ENCODE measurements at places on chromosomes 12 and 14.

DNA sequence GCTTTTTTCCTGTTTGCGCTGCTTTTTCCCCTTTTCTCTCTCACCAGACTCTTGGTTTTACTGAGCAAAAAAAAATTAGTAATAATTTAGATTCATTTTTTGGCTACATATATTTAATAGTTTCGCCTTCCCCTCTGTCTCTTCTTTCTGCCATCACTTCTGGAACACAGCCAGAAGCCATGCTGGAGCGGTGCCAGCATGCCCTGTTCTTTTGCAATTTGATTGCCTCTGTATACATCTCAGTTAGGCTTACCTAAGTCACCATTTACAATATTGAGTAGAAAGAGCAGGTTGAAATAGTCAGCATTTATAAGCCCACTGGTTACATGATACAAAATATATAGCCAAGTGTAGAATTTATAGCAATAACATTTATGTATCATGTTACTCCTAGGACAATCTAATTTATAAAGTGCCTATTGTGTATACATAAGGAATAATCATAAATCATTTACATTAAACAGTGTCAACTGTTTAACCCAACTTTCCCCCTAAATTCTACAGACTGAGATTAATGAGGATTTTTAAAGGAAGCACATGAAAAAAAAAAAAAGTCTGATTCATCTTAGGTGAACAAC lies 413.8 kb upstream of the SOX5 start:
- DNase-seq = no peak

DNA sequence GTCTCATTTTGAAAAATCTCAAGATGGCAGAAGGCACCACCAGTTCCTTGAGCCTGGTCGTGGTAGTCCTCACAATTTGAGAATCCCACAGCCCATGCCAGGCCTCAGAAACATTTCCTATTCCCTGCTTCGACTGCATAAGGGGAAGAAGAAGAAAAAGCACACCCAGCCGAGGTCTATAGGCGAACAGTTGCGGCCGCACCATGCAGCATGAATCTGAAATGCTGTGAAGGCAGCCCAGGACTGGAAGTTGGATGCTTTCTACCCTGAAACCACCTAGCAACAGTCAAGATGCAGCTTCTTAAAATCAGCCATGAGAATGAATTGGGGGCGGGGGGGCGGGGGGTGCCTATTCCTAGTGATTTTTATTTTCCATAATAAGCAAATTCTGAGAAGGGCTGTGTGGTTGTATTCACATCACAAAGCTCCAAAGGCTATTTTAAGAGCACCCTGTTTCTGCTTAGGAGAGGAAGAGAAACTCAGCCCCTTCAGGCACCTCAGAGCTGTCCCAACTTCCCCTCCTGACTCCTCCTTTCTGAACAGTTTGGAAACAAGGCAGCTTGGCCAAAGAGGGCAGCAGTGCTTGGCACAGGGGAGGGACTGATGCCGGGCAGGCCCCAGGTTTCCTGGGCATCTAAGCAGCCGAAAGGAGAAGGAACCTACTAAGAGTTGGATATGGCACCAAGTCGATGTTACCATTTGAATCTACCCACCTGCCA lies 172.5 kb upstream of the FOXN3 start:
- no peak for DNase-seq

- DNase-seq = no peak
These were observed 30.3 kb upstream of the TTC7B start for GRCh38 chr14:90846511-90846910.

DNA sequence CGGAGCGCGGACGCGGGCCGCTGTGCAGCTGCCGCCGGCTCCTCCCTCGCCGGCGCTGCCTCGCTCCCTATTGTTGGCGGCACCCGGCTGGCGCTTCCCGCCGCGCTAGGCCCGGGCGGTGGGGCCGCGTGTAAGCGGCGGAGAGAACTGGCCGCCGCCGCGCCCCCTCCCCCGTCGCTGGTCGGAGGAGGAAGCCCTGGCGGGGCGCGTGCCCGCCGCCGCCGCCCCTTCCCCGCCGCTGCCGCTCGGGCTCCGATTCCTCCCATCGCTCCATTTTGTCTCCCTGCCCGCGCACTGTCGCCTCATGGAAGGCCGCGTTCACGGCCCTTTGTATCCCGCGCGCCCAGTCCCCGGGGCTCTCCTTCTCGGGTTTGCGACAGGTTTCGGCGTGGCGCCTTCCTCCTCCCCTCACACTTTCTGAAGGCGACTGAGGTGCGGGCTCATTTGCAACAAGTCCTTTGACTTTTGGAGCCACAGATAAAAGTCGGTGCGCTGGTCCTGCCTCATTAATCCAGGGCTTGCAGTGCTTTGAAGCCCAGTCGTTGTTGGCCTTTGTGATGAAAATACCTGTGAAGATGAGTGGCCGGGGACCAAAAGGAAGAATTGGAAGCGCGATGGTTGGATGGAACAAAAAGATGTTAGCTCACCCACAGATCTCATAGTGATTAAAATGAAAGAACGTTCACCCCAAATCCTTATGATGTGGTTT lies 707 bp downstream of the CPSF6 start:
- no peak for DNase-seq

- no peak for DNase-seq
These were observed 11.5 kb downstream of the CBLN3 start for GRCh38 chr14:24417832-24418491.

DNA sequence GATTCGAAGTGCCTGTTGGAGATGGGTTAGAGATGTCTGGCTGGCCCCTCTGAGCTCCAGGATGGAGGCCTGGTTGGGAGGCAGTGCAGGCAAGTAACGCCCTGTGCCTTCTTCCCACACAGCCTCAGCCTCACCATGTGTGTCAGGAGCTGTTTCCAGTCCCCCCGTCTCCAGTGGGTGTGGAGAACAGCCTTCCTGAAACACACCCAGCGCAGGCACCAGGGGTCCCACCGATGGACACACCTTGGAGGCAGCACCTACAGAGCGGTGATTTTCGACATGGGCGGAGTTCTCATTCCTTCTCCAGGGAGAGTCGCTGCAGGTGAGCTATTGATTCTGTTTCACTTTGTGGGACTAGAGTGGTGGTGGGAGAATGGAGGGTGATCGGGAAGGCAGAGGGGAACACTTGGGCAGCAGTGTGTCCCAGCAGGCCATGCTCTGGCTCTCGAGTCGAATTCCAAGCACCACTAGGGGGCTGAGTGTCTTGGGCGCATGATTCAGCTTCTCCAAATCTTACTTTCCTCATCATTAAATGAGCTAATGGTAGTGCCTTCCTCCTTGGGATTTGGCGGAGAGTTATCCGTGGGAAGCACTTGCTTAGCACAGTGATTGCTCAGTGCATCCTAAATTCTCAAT lies 6.8 kb downstream of the ACAD10 start:
- peak; percentile 12 for DNase-seq

DNA sequence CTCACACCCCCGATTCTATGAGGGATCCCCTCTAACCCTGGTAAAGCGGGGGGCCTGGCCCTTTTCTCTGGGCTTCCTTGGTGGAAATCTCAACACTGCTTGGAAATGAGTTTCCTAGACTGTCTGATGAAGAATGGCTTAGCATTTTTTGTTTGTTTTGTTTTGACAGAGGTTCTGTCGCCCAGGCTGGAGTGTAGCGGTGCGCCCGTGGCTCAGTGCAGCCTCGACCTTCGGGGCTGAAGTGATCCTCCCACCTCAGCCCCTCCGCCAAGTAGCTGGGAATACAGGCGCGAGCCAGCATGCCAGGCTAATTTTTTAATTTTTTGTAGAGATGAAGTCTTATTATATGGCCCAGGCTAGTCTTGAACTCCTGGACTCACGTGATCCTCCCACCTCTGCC lies 30.3 kb downstream of the TC2N start:
- no peak for DNase-seq

- DNase-seq = no peak
These were observed 50.8 kb upstream of the PDE3A start for GRCh38 chr12:20317554-20317953.

DNA sequence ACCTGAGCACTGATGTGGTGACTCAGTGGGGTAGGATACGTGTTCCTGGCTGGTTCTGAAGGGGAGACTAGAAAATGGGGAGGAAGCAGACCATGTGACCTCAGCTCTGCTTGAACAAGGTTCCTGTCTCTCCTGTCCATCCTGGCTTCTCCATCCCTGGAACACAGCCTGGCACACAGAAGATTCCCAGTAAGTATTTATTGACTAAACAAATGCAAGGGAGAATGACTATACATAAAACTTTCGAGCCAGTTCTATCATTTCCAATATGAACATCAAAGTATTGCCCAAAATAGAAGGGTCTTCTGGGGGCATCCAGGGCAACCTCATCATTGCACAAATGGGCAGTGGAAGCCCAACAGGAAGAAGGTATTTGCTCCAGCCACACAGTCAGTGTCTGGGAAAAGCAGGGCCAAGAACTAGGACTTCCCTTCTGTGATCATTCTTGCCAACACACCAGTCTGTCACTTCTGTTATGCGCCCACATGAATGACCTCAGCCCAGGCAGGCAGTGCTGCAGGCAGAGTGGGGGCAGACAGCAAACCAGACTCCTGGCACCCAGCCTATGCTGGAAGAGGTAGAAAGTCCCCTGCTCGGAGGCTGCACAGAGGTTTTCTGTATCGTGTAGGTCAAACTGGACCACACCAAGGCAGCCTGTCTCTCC lies 5.6 kb upstream of the SERPINA9 start:
- DNase-seq = no peak

GRCh38 chr14:76307786-76308780 lies 67.9 kb upstream of the ESRRB start:
- no peak for DNase-seq

DNA sequence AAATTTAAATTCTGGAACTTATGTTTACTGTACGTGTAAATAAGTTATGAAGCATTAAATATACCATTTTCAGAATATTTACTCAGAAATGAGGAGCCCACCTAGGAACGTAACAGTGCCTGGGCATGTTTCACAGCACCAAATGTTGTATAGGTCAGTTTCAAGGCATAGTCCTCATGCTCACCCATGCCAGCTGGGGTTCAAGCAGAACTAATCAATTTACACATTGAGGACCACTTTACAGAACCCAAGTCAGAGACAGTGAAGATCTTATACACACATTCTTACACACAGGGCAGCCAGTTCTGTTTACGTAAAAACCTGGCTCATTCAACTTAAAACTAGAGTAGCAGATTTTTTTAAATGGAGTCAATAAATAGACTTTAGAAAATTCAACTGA lies 2.0 kb downstream of the KICS2 start:
- no peak for DNase-seq

DNA sequence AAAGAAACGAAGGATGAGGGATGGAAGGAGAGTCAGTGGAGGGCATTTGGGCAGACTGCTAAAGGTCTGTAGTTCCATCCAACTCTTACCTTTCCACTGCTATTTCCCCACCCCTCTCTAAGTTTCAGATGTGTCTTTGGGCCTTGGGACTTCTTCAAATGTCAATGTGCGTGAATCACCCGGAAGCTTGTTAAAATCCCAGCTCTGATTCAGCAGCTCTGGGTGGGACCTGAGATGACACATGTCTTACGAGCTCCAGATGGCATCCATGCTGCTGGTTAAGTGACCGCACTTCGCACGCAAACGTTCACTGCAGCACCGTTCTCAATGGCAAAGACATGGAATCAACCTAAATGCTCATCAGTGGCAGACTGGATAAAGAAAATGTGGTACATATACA lies 309.9 kb downstream of the VRK1 start:
- no peak for DNase-seq

DNA sequence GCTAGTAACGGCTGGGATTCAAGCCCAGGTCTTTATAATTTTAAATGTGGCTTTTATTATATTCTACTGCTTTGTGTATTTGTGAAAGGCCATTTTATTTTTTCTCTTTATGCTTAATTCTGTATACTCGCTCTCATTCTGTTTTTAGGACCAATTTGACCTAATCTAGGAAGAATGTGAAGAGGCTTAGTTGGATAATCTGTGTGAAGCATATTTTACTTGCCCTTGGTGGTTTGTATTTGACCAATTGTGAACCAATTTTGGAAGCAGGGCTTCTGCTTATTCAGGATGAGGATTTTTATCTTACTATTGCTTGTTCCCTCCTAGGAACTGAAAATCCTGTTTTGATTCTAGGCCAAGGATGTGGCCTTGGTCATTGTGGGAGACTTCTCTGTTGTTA lies 113.1 kb downstream of the TTC6 start:
- no peak for DNase-seq

DNA sequence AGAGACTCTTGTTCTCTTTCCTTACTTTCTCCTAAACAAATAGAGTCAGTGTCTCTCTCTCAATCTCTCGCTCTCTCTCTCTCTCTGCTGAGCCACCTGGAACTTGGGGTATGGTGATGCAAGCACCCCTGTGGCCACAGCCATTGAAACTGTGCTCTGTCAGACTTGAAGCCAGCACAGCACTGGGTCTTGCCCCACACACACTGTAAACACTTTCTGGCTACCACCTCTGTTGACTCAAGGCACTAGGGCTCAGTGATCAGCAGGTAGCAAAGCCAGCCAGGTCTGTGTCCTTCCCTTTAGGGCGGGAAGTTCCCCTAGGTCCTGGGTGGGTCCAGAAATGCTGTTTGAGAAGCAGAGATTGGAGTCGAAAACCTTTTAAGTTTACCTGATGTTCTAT lies 125.9 kb upstream of the GARIN6 start:
- no peak for DNase-seq

DNA sequence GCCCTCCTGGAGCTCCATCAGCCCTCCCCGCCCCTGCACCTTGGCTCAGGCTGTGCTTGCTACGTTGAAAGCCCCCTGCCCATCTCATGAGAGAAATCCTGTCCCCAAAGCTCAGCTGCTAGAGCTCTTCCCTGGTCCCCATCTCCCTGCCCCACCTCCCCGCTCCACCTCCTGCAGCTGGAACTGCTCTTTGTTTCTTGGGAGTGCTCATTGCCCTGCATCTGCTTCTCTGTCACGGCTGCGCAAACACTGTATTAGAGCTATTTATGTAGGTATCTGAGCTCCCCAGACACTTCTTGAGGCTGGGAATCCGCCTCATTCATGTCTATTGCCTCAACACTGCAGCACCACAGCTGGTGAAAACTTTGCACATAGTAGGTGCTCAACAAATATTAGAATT lies 32.8 kb upstream of the PRIMA1 start:
- no peak for DNase-seq

DNA sequence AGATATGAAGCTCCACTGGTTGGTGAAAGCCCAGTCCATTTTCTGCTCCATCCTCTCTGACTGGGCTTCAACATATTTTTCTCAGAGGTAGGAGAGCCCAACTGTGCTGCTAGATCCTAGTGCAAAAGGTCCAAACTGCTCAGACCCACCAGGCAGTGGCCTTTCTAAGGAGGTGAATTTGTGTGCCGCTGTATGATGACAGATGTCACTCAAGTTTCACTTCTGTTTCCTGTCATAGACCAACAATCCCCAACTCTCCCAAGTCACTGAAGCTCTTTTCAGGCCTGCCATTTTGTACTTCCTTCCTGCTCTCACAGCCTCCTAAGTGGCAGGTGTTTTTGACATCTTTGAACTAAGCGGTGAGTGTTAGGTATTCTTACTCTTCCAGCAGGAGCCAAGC lies 16.4 kb upstream of the RNASE4 start:
- no peak for DNase-seq
